Kidney tubule cell (primary cell): ENCODE measurements at places on chromosomes 6 and 20.

DNA sequence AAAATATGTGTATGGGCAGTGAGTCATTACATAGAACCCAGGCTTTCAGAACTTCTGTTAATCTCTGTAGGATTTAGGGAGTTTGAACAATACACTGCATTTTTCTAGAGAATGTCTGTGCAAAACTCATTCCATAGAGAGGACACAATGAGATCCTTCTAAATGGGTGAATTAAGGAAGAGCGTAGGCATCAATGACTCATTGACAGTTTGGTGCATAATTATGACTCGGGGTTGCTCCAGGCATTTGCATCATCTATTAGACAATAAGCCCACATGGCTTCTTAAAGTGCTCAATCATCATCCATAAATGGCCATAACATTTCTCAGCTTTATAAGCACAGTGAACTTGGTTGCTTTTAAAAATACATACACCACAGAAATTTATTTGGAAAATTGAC, 625.5 kb downstream of the CDH26 start:
- DNase-seq = no peak

DNA sequence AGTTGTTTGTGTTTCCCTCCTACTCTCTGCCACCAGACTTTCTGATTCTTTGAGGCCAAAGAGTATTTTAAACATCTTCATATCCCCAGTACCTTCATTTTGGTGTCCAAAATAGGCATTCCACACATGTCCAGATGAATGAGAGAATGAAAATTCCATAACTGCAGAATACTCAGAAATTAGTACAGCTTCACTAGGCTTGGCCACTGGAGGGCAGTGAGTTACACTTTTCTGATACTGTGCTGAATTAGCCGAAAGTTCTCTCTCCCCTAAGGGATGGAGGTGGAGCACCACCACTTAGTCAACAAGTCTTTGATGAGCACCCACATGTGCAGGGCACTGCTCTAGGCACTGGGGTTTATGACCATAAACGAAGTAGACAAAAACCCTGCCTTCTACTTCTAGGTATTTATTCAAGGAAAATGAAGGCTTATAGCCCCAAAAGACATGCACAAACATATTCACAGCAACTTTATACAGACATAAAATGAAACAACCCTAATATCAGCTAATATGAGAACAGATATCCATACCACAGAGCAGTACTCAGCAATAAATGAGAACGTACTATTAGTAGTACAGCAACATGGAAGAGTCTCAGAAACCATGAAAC, 46.1 kb upstream of the TMEM217 start:
- peak; percentile 41 for DNase-seq

DNA sequence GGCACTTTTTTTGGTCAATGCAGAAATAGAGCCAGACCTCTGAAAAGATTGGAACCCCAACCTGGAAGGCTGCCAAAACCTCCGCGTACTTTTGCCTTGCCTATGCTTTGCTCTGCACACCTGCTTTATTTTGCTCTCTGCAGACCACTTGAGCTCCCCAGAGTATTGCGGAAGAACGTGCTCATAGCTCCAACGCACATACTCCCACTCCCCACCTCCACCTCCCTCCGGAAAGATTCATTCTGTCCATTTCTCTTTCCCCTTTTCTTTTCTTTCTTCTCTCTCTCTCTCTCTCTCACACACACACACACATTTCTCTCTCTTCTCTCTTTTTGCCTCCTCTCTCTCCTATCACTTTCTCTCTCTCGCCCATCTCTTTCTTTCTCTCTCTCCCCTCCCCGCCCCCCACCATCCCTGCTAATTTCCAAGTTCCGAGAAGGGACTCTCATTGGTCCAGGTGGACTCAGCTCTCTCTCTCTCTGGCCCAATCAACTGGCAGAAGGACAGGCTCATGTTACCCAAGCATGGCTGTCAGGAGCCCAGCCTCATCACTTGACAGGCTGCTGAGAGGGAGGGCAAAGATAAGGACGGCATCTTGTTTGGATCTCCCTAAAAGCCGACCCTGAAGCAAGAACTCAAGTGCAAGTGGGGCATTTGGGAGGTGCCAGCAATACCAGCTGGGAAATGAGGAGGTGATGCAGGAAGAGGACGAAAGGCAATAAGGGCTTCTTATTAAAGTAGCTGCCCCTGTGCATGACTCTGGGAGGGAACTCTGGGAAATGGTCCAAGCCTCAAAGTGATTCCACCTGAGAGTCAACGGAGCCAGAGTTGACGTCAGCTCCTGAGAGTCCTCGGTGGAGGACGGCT, 246.1 kb downstream of the LY86 start:
- peak; percentile 62 for DNase-seq

GRCh38 chr20:31717478-31718201, 5.0 kb downstream of the BCL2L1 start:
- DNase-seq = peak; percentile 1

DNA sequence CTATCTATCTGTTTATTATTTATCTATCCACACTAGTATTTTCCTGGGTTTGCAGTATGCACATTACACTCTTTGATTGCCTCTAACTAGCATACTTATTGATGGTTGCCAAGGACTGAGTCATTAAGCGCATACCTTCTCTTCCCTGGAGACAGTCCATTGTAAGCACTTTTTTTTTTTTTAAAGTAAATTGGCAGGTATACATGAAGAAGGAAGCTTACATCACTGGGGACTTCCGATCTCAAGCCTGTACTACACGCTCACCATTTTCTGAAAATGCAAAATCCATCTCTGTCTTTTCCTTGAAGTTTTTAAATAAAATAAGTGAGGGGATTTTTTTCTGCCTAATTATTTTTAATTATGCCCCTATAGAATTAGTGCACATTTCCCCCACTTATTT, 63.5 kb downstream of the HMGN3 start:
- peak; percentile 83 for DNase-seq

DNA sequence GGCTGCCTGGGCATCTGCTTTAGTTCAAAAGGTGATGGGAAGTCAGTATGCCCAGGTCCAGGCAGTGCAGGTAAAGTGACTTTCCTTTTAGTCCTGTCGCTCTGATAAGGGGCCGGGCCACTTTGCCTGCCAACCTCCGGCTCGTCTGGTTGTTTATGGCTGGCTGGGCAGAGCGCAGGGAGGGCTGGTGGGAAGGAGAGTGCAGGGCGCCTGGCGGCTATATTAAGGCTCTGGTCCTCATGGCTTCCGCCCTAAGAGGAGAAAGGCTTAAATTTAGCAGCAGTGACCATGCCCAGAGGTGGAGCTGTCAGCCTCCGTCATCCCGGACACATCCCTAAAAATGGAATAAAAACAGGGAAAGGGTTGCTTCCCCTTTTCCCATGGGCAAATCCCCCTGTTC, 14.6 kb downstream of the GATA5 start:
- peak; percentile 9 for DNase-seq

DNA sequence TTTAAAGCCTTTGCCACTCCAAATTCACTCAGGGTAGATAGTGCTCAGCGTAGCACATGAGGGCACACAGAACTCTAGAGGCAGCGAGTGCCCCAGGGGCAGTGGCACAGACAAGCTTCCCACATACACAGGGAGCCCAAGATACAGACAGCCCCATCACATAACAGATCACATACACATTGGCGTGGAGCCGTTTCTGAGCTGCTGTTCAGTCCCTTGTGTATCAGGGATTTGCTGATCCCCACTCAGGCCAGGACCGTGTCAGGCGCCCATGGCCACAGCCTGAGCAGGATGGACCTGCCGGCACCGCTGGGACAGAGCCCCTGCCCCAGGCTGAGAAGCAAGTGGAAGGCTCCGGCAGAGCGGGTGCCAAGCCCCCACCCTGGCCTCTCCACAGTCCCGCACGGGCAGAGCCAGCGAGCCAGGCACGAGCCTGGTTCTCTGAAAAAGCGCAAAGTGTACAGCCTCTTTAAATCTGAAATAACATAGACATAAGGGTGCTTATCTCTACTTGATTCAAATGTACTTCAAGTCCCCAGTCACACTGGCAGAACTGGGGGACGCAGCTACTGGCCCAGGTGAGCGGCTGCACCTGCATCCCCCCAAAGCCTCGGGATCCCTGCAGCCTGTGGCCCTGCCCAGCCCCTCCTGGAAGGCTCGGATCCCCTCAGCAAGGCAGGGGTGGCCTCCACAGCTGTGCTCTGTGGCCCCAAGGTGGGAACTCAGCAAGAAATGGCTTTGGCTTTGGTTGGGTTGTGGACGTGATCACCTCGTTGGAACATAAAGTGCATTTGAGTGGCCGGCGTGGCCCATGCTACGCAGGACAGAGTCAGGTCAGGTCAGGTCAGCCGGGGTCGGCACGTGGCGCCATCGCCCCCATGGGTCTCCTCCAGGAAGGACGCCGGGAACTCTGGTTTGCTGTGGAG, 231.3 kb downstream of the ERMARD start:
- no peak for DNase-seq

DNA sequence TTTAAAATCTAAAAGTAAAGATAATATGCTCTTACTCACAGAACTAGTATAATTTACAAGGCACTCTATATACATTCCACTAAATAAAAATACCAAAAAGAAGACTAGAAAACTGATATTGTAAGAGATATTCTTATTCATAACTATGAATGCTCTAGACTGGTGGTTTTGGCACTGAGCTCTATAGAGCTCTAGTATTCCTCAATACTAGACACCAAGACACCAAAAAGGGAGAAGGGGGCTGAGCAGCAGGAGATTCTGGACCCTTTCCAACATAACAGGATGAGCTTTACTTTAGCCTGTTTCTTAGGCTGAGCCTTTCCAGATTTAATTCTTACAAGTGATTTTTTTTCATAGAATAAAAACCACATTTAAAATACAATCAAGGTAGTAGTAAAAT, 173.6 kb downstream of the COL21A1 start:
- no peak for DNase-seq

DNA sequence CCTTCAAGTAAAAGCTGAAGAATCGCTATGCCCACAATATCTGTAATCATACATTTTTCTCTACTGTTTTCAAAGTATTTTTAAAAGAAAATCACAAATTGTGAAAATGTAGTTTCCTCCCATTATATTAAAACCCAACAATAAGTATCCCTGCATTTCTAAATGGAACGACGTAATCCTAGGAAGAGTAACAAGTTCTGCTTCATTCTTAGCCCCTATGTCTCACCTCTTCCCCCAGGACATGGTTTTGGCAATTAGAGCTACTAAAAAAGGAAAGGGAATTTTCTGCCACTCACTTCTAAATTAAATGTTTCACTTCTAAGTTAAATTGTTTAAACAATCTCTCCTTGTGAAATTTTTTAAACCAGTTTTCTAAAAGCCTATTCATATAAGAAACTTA, 47.4 kb downstream of the TBPL1 start:
- DNase-seq = peak; percentile 25

- no peak for DNase-seq
These were observed 56.6 kb upstream of the POU3F2 start for GRCh38 chr6:98777762-98778161.

DNA sequence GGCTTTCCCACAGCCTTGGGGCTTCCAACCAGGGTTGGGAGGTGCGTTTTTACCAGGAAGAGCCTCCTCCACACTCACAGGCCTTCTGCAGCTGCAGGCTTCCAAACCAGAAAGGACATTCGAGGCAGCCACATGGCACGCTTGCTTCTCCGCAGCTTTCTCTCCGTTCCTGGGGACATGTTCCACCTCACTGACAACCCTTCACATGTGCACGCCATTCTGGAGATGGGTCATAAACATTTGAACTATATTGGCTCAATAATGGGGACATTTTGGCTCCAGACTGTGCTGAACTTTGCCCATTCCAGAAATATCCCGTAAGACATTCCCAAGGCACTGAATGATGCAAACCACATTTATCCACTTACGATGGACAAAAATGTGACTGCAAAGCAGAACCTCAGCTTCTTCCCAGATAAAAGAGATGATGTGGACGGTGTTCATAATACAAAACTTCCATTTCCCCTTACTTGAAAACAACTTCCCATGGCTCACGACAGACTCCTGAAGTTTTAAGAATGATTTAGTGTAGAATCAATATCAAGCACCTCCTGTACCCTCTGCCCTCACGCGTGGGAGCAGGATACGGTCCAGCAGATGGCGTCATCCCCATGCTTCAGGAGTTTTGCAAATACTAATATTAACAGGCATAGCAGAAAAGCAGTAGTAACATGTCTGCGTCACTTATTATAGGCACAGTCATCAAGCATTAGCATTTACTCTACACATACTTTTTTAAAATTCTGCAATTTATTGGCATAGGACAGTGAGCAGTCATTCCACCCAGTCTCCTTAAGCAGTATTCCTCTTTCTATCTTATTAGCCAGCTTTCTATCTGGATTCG, 25.4 kb upstream of the FOXF2 start:
- peak; percentile 36 for DNase-seq

DNA sequence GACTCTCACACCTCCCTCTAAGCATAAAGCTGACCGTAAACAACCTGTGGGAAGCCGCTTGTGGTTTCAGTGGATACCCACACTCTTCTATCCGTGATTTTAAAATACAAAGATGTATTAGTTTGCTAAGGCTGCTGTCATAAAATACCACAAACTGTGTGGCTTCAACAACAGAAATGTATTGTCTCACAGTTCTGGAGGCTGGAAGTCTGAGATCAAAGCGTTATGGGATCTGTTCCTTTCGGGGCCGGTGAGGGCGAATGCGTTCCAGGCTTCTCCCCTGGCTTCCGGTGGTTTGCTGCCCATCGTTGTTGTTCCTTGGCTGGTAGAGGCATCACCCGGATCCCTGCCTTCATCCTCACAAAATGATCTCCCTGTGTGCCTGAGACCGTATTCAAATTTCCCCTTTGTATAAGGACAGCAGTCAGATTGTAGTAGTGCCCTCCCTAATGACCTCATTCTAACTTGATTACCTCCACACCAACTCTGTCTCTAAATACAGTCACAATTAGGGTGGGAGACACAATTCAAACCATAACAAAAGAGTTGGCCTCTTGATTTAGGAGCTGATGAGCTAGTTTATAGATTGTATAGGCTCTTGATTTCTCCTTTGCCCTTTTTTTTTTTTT, 210.6 kb upstream of the SOX4 start:
- no peak for DNase-seq

DNA sequence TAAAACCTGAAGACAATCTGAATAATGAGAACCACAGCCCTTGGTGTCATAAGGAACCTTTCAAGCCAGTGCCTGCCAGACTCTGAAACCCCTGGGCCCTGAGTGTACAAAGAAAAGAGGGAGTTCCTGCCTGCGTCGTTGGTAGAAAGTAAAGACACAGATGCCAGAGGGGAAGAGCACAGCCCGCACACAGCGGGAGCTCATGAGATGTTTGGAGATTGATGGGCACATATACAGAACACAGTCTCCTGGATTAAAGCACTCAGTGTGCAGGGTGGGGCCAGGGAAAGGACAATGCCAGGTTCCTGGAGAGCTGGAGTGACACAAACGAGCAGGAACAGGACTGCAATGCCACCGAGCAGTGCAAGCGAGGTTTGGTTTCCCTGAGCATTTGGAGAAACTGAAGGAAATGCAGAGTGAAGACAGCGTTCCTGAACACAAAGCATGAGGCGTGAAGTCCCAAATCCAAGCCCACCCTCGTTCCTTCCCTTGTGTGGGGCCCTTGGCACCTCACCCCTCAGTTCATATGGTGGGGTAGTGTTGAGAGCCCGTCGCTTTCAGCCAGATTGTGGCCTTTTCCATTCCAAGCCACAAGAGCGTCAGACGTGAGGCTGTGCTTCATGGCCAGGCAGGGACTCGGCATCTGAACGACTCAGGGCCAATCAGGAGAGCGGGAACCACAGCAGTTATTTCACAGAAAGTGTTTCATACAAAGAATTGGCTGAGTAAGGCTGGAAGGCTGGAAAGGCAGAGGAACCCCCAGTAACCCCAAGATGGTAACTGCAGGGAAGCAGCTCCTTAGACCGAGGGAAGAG, 41.0 kb upstream of the RPS6KA2 start:
- DNase-seq = no peak
